ENCODE measurements at places on chromosomes 12 and 14.
A peak's percentile ranks its signal among the peaks of the same experiment; 100 is the strongest.

GRCh38 chr12:132218527-132218875 lies 74.2 kb downstream of the NOC4L start:
- DNase-seq, result no peak

DNA sequence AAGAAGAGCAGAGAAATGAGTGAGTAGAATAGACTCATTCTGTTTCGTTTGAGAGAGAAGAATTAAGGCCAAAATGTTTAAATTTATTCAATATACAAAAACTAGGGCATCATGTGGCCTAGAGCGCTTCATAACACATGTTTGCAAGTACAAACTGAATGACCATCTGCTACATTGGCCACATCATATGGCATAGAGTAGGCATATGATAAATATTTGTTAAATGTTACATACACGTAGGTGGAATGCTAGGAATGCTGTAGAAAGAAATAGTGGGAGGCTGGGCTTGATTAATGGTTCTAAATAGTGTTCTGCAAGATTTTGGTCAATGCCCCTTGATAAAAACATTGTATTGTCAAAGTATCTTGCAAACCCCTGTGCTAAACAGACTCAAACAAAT lies 10.8 kb downstream of the MGP start:
- no peak for DNase-seq

DNA sequence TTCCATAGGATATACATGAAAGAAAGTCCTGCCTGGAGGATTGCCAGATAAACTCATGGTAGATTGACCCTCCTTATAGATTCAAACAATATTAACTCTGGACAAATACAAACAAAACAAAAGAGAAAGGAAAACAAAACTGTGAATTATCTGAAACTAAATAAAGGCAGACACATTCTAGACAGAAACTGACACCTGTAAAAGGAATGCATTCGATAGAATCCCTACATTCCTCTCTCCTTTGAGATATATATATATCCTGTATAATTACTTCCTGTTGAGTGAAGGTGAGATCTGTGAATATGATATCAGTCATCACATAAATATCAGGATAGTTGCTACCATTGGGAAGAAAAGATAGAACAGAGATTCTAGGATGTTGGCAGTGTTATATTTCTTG lies 948.4 kb upstream of the ATXN7L3B start:
- DNase-seq, result no peak

DNA sequence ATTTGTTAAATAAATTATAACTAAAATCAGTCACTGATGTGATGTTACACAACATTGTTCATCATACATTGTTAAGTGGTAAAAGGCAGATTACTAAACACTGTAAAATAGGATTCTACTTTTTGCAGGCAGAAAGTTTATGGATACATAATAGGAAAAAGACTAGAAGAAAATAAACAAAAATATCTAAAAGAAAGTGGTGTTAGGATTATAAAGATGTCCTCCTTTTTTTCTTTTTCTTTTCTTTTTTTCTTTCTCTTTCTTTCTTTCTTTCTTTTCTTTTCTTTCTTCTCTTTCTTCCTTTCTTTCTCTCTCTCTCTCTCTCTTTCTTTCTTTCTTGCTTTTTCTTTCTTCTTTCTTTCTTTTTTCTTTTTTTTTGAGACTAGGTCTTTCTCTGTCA lies 39.6 kb upstream of the HELB start:
- no peak for DNase-seq

- DNase-seq, result no peak
These were observed 22.2 kb upstream of the HDAC7 start for GRCh38 chr12:47841910-47842309.

DNA sequence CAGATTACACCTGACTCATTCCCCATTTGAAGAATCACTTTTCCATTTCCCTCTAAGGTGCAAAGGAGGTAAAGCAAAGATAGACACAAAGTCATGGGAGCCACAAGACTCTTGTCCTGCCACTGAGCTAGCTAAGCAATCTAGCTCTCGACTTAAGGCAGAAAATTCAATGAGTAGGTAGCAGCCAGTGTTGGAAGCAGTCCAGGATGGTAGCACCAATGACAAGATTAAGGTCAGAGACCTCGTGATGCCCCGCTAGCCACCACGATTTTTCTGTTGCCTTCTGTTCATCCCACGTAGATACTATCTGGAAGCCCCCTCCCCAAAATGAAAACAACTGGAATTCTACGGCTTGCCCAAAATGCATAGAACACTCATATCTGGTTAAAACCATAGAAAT lies 1.4 kb downstream of the VAMP1 start:
- DNase-seq, result no peak

DNA sequence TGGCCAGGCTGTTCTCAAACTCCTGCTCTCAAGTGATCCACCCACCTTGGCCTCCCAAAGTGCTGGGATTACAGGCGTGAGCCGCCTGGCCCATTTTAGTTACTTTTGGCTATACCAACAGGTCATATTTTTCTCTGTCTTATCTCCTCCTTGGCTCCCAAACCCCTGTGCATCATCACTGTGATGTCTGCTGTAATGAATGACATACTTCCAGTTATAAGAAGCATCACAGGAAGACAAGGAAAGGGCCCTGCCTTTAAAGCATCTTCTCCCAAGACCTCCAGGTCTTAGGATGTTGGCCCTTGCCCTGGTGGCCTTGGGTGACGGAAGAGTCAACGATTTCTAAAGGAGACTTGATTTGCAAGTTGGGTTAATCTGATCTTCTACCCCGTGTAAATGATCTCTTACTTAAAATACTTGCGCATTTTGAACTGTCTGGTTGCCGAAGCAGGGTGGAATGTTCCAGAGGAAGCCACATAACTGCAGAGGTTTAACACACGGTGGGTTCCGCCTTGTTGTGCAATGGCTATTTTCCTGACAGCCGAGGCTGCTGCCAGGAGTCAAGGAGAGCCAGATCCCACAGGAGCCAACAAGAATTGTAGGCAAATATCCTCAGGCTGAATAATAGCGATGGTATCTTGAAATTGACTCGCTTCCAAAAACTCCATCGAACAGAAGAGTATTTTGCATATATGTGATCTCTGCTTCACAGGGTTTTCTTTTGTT lies 55.7 kb upstream of the PLXNC1 start:
- no peak for DNase-seq

DNA sequence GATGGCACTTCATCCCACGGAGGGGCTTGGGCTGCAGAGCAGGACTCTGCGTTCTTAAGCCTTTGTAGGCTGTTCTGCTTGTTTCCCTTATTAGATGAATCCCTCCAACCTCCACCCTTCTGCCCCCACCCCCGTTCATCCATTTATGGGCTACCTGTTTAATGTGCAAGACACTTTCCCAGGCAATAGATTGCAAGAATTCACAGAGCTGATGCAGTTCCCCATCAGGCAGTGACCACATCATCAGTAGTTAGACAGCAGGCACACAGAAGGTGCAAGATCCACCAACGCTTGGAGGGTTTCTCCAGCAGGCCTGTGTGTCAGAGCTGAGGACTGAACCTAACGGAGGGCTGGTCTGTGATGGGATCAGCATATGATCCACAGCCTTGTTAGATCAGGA lies 1.2 kb upstream of the C1R start:
- DNase-seq, result no peak

- no peak for DNase-seq
These were observed 1.2 kb upstream of the KCNMB4 start for GRCh38 chr12:70364695-70365397.

- no peak for DNase-seq
These were observed 54.2 kb upstream of the PTHLH start for GRCh38 chr12:28026701-28027100.

- DNase-seq, result no peak
These were observed 245.4 kb downstream of the DIO2 start for GRCh38 chr14:79965896-79966295.

GRCh38 chr12:8970432-8970831 lies 18.9 kb upstream of the KLRG1 start:
- DNase-seq, result no peak

- DNase-seq, result no peak
These were observed 59.4 kb upstream of the FOXN3 start for GRCh38 chr14:89476354-89476896.

DNA sequence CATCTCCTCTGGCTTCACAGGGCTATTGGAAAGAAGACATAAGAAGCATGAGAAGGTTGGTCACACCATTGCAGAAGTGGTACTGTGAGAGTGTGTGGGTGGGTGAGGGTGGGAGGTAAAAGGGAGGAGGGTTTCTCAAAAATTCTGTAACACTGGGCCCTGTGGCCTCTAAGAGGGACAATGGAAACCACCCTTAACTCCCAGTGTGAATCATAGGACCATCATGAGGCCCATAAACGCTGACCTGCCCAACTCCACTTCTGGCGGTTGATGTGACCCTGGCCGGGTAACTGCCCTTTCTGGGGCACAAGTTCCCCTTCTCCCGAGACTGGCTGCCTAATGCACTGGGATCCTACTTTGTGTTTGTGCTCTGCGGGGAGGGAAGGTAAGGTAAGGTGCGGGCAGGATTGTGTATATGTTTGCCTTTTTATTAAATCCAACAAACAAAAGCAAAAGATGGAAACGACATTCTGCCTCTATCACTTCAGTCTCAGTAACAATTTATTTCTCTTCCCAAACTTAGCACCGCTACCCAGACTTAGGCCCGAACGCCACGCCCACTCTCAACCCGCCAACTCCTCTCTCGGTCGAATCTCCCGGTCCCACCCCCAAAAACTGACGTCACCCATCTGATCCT lies 551 bp downstream of the METTL1 start:
- DNase-seq, result peak; percentile 80

GRCh38 chr12:26119391-26119989 lies 5.3 kb downstream of the BHLHE41 start:
- DNase-seq, result no peak

- no peak for DNase-seq
These were observed 148.3 kb downstream of the PTCSC3 start for GRCh38 chr14:36028218-36028617.

DNA sequence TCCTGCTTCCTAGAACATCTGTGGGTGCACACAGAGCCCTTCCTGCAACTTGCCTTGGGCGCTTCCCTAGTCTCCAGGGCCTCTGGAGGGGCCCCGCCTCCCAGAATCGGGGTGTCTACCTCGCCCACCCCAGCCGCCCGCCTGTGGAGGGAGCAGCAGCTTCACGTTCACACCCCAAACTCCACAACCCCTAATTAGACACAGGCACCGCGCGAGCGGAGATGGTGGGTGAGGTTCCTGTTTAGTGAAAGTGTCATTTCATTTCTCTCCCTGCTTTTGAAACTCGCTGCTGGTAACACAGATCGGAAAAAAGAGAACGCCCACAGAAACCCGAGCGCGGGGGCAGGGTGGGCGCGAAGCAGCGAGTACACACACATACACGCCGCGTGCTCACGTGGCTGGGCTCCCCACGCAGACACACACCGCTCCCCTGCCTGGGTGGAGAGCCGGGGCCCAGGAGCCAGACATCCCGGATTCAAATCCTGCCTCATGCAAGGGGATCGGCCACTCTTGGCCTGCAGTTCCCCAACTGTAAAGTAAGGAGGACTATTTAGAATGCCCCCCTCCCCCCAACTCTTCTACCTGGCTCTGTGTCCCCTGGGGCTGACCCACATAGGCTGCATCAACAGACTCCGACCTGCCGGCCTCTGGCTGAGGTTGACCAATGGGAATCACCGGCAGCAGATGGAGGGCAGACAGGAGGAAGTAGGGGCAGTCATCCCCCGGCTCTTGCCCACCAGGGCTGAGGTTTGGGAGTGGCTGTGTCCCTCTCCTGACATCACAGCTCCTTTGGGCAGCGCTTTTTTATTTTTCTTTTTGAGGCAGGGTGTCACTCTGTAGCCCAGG lies 79.2 kb upstream of the NCOR2 start:
- DNase-seq, result no peak

- no peak for DNase-seq
These were observed 23.1 kb upstream of the C12orf42 start for GRCh38 chr12:103518899-103519298.

DNA sequence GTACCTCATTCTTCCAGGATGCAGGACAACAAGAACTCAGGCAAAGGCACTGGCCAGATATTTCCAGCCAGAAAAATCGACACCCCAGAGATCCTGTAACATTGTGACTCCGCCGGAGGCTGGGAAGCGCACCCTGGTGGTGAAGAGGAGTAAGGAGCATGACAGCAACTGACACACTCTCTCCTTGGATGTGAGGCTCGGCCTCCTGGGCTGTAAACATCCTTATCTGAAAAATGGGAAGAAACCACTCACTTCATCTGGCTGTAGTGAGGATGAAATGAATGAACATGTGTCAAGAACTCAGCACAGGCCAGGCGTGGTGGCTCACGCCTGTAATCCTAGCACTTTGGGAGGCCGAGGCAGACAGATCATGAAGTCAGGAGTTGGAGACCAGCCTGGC lies 27.5 kb downstream of the TCHP start:
- peak; percentile 44 for DNase-seq

DNA sequence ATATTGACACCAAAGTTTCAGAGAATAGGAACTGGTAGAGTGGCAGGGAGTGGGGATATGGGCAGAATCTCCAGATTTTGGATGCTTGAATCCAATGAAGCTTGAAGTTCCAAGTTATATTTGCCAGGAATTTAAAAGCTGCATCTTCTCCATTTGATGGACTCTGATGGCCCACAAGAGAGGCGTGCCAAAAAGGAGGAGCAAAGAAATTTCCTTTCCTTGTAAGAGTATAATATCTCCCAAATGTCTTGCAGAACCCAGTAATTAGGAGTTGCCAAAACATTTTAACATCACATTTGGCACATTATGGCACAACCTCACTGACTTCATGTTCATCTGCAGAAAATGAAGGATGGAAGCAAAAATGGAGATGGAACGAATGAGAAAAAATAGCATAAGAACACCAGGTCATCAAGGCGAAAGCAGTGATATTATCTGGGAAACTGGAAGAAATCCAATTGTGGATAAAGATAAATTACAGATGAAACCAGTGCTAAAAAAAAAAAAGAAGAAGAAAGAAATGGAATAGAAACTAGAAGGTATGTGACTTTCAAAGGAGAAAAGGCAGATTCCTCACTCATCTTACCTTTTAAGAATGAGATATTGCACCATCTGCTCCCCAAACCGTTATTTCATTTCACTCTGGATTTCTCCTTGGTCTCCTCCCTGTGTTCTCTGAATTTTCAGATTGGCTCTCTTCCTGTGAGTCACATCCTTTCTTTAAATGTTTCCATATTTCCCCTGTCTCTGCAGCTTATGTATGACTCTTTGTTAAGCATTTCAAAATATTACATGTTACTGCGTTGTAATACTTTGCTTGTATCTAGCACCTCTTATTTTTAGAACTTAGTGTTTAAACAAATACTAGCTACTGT lies 13.5 kb upstream of the FLRT2 start:
- no peak for DNase-seq

All from hematopoietic multipotent progenitor cell treated with erythropoietin and hydrocortisone succinate and interleukin-3 and kit ligand, for 15 days (in vitro differentiated cells).